ENCODE measurements at places on chromosomes 16 and 17.

DNA sequence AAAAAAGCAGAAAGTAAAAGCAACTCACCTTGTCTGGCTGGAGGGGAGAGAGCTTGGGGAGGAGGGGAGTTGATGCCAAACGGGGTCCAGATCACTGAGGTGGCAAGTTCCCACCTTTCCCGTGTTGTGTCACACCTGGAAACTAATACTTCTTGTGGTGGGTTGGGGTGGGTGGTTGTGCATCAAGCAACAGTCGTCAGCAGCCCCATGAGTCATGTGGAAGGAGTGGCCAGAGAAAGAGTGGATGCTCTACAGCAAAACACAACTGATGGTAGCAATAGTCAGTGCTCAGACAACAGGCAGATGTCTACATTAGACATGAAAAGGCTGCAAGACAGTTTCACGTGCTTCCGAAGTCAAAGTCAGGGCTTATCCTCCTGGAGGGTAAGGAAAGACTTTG is 35.4 kb downstream of the ARSG start:
- no peak for DNase-seq

DNA sequence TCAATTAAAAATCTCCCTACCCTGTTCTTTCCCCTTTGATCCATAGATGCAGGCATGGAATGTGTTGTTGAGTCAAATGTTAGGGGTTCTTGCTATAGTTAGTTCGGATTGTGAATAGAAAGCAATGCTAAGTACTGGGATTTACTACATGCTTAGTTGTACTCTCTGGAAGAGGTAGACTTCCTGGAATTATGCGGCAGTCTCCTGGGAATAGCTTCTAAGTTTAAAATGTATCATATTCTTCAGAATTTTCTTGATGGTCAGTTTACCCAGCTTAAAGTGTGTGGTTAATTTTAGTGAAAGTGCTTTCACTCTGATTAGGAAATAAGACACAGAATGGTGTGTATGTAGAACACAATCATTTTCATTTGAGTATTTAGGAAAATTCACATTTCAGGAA is 3.5 kb downstream of the CLTC start:
- no peak for DNase-seq

DNA sequence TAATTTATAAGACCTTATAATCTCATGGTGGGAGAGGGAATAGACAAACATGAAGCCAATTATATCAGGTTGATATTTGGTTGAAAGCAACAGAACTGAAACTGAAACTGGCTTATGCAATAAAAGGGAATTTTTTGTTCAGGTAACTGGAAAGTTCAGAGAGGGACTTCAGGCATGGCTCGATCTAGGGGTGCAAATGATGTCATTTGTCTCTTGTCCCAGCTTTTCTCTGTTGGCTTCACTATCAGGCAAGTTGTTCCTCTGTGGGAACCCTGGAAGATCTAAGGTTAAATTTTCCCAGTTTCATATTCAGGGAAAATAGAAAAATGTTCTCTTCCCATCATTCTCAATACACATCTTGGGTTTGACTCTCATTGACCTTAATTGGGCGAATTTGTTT is 59.8 kb downstream of the OTOA start:
- no peak for DNase-seq

DNA sequence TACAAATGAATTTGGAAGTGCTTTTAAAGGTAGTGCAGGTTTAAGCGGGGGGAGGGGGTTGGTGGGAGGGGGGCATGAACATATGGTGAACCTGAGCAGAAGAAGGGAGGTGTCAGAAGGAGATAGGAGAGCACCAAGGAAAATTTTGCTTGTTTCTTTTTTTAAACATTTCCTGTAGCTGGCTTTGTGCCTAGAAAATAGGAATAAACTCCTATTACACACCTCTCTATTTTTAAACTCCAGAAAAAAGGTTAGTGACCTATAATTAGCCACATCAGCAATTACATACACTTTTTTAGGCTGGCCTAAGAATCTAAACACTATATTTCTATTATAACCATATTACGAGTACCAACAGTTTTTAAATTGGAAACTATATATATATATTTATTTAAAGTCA is 159.1 kb downstream of the SKAP1 start:
- DNase-seq: no peak

- DNase-seq: no peak
Measured at GRCh38 chr17:52648995-52649394, 490.5 kb upstream of the CA10 start.

- no peak for DNase-seq
Measured at GRCh38 chr17:7215136-7215638, 4.4 kb downstream of the DLG4 start.

GRCh38 chr17:80339731-80340456 is 75.1 kb upstream of the ENDOV start:
- no peak for DNase-seq

- DNase-seq: no peak
Measured at GRCh38 chr16:8323153-8323552, 267.2 kb downstream of the TMEM114 start.

GRCh38 chr17:17151055-17151454 is 55.1 kb downstream of the PLD6 start:
- DNase-seq: no peak

DNA sequence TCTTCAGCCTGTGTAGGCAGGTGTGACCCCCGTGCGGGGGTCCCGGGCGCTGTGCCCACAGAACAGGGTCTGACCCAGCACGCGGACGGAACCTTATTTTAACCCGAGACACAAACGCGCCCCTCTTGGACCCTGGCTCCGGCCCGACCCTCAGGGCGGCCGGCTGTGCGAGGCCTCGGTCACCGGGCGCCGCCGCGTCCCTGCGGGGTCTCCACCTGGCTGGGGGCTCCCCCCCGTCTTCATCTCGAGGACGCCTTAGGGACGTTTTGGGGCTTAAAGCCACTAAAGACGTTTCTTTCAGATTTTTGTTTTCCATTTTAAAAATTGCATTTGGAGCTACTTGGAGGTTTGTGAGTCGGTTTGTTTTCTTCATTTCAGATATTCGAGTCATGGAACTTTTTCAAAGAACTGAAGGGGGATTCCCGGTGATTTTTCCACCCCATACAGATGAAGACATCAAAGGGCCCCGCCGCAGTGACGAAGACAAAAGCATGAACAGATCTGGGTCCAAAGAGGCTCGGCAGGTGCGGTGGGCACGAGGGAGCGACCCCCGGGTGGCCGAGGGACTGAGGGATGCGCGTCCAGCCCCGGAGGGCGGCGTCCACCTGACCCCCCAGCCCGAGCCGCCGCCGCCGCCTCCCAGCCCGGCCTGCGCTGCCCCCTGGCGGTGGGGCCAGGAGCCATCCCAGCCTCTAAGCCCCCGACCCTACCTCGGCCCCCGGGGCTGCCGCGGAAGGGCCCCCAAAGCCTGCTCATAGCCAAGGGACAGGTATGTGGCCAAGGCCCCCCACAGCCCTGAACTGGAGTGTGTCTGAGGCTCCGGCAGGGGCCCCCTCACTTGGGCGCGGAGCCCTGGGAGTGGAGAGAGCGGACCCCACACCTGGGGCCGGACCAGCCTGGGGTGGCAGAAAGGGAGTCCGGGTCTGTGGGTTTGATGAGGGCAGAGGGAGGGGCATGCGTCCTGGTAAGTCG is 3.8 kb upstream of the CD7 start:
- peak; percentile 48 for DNase-seq

- DNase-seq: no peak
Measured at GRCh38 chr17:6589266-6589946, 33.1 kb upstream of the PITPNM3 start.

DNA sequence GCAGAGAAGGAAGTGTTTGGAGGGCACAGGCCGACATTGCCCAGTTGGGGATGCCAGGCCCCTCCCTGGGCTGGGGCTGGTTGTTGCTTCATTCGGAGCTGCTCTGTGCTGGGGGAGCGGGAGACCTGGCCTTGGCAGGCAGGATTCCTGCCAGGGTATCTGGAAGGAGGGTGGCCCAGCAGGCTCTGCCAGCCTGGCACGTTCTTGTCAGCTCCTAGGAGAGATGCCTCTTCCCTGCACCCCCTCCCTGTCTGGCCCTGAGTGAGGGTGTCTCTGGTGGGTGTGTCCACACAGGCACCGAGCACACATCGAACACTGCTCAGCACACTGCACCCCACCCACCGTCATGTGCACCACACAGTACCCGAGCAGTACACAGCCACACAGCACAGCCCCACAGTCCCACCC is 35.2 kb downstream of the ARHGAP23 start:
- no peak for DNase-seq

- no peak for DNase-seq
Measured at GRCh38 chr16:75462806-75463205, 1.7 kb downstream of the TMEM170A start.

DNA sequence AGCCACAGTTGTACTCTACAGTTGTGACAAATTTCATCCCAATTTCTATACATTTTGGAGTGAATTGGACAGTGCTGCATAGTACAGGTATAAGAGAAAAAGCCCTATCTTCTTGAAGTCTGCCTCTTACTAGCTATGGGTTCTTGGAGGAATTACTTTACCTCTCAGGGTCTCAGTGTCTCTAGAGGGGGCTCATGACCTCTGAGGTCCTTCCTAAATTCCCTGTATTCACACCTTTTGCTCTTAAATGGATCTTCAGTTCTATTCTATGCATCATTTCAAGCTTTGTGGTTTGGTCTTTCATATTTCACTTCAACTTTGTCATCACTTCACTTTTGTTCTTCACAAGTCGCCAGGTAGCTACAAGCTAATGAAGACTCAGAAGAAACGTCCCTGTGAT is 71.2 kb upstream of the ERCC4 start:
- no peak for DNase-seq

DNA sequence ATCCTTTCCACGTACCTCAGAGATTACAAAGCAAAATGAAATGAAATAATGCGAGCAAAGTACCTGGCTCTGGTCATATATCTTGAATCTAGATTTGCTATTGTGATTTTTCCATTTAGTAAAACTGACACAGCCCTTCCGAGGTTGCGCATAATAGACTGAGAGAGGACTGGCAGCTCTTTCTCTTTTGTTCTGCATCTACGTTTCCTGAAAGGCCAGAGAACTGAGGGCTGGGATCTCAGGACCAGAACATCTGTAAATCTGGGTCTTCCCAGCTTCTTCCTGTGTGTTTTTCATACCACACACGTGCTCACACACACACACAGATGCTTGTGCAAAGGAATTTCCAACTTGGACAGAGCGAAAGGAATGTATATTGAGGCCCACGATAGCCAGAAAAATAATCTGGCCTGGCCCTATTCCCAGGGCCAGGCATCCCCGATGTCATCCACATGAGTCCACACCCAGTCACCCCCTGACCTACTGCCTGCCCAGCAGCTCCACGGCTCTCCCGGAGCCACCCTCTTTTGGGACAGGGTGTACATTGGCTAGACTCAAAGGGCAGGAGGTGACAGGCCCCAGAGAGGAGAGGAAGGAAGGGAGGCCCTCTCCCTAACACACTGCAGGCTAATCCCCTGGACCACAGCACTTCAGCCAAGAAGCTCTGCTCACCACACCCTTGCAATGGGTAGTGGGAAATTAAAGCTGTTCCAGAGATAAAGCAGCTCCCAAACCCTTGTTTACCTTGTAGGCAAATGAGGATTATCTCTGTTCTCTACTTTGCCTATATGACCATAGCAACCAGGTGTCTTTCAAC is 41.8 kb downstream of the NOL11 start:
- DNase-seq: no peak

DNA sequence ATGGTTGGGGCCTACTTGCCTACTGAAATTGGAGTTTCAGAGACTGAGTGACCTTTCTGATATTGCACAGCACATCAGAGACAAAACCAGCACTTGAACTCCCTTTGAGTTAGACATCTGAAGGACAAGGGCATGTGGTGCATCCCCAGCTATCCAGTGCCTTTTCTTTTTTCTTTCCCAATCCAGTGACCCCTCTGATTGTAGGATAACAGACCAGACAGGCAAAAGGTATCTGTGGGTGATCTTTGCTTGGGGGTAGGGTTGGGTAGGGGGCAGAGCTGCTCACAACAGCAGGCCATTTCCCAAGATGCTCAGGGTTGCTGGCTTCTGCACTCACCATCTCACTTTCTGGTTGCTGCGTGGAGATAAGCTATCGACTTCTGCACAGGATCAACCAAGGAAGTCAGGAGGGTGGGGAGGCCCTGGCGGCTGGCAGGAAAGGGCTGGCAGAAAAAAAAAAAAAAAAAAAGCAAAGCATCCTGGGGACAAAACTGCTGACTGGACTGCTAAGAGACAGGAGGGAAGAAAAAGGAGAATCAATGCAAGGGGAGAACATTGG is 42.2 kb downstream of the HOXB1 start:
- DNase-seq: no peak

- DNase-seq: no peak
Measured at GRCh38 chr16:28179354-28179753, 32.4 kb downstream of the XPO6 start.

GRCh38 chr16:29107299-29107698 is 122.4 kb downstream of the LAT start:
- no peak for DNase-seq

DNA sequence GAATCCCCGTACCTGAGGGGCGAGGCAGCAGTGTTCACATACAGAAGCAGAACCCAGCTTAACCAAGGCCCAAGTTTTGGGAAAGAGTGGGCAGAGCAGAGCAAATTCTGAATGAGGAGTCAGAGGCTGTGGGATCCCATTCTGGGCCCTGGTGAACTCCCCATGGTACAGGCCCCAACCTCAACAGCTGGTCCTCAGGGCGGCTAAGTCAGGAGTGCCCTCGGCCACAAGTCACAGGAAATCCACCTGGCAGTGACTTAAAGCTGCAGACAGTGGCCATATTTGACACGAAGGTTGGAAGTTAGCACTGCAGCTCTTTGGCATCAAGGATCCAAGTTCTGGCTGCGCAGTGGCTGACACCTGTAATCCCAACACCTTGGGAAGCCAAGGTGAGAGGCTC is 237.1 kb downstream of the PARN start:
- DNase-seq: no peak

DNA sequence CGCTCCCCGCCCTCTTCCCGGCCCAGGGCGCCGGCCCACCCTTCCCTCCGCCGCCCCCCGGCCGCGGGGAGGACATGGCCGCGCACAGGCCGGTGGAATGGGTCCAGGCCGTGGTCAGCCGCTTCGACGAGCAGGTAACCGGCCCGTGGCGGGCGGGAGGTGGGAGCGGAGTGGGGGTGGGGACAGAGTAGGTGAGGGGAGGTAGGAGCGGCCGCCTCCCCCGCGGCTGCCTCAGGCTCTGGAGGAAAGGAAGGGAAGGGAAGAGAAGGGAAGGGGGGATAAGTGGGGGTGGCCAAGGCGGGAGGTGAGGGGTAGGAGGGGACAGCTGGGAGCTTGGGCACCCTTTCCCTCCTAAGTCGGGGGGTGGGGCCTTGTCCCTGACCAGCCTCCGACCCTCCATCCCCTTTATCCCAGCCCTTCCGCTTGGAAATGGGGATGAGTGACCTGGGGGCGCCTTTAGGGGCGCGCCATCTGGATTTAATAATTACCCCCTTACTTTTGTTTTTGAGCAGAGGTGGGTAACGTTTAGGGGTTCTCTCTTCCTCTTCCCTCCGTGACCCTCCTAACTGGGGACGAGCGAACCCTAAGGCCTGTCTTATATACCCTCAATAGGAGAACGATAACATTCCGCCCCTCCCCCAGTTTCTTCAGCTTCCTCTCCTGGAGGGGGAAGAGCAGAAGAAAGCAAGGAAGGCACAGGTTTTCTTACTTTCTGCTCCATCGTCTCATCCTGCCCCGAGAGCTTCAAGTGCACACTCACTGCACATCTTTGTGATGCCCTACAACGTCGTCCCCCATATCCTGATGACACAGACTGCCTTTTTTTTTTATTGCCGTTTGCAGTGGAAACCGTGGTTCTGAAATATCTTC is 694 bp downstream of the NF1 start:
- DNase-seq: peak; percentile 2

GRCh38 chr17:82047379-82047778 is 4.2 kb downstream of the RFNG start:
- no peak for DNase-seq
